ENCODE measurements at places on chromosomes 12 and 14.
A peak's percentile ranks its signal among the peaks of the same experiment; 100 is the strongest.

DNA sequence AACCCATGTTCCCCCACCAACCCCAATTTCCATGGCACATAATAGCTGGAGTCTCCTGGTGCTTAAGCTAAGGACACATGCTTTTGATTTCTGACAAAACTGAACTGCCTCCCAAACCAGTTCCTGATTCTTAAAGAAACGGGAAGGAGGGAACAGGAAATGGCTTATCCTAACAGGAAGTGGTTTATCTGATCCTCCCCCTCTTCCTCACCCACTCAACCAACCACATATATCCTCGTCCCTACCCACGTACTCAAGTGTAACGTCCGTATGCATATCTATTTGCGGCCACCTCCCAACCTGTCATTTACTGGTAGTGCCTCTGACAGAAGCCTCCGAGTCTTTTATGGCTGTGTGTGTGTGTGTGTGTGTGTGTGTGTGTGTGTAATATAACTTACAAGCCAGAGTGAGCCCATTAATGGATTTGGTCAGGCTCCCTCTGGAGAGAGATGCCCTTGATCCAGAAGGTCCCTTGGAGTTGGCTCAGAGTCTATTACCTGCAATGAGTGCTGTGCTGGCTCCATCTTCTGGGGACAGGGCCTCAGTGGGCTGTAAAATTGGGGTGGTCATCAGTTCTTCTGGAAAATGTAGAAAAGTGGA is 7.7 kb downstream of the DAZAP2 start:
- no peak for DNase-seq

DNA sequence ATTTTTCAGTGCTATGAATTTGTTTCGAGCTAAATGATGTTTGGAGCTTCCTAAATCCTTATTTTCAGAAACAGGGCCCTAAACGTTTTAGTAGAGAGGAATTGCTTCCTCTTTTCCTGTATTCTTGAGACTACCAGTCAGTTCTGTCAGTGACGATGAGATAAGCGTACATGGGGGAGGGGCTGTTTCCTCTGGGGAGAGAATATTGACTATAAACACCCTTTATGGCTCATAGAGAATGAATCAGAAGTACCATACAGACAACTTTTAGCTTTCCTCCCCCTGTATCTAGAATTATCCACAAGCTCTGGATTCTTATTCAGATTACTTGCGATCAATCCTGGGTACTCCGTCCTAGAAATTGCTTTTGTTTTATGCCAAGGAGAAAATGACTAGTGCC is 5.1 kb downstream of the TBK1 start:
- no peak for DNase-seq

DNA sequence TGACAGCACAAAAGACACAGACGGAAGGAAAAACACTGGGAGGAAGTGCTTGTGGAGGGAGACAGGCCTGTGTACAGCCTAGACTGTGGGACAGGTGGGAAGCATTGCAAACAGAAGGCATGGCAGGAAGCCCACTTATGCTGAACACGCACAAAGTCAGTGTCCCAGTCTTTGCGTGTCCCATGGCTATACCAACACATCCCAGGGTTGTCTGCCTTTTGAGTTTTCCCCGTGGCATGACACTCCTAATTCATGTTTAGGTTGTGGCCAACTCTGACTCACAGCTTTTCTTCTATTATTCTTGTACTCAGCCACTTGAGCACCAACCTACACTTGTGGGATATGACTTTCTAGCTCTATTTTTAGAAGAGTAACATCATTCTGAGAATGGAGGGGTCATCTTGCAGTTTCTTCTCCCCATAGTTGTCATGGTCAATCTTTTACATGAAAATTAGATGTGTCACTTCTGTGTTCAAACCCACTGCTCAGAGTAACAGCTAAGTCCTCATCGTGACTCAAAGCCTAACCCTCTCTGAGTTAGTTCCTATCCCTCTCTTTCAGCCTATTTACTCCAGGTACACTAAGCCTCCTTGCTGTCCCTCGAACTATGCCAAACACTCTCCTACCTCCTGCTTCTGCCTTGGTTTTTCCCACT is 27.5 kb upstream of the JPH4 start:
- no peak for DNase-seq

- DNase-seq = no peak
These were observed 32.2 kb upstream of the MDM1 start for GRCh38 chr12:68364328-68364727.

DNA sequence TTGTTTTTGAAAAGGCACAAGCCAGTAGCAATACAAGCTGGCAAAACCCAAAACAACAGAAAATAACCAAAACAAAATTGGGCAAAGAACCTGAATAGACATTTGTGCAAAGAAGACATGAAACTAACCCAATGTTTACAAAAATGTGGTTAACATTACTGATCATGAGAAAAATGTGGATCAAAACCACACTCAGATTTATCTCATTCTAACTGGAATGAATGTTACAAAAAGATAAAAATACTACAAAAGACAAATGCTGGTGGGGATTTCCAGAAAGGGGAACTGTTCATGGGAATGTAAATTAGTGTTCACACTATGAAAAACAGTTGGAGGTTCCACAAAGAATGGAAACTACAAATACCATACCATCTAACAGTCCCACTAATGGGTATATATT is 26.6 kb downstream of the ASCL4 start:
- DNase-seq = no peak

DNA sequence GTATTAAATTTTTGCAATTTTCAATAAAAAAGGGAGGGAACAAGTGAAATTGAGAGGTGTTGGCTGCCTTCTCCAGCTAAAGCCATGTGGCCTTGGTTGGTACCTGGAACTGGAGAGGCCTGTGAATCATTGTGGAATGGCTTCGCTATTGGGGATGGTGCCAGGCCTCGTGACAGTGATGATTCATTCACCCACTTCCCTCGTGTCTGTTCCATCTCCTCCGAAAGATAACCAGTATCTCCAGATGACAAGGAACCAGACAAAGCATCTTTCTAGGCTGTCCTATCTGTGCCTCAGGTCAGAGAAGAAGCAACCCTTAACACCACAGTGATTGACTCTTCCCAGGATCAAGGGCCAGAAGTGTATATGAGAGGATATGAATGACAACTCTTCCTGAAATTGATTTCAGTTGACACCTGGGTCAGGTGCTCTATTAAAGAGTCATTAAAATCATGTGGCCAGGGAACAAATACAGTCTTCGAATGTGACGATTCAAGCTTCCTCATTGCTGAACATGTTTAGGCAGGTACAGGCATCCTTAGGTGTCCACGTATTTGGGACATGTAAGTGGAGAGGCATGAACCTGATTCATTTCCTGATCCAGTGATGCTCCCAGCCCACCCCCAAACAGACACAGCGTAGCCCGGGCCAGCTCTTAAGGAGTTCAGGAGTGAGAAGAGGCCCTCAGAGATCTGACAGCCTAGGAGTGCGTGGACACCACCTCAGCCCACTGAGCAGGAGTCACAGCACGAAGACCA is at the start of gene RNASE7:
Gene RNASE7 (plus strand): TSS at position 687 of the 758 bp plus-strand sequence. CDS start 631 bp downstream, outside the sequence.
- DNase-seq = no peak

DNA sequence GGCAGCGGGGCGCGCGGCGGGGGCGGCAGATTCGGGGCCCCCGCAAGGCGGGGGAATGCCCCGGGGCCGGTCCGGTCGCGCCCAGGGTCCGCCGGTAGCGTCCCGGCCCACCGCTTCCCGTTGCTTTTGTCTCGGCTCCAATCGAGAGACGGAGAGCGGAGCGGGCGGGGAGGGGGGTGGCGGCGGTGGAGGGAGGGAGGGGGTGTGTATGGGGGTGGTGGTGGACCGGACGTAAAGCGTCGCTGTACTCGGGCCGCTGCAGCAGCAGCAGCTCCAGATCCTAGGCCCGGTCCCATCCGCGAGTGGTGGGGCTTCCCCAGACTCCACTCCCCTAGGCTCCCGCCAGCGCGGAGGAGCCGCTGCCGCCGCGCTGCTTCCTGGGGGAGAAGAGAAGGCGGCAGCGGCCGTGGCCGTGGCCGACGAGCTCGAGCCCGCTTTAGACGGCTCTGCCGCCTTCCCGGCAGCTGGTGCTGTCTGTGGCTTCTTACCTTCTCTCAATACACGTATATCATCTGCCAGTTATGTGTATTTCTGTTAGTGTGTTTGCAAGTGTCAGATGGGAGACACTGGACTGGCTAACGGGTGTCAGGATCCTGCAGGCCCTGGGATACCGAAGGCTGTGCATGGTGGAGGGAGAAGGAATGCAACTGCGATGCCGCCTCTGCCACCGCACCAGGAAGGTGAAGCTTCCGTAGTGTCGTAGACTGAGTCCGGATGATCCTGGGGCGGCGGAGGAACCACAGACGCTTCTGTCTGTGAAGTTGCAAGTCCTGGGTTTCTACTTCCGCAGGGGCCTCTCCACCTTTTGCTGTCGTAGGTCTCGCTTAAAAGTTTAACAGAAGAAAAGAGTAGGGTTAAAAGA is 508 bp downstream of the CNOT2 start:
- peak; percentile 44 for DNase-seq
